Activated T-cell treated with anti-CD3 and anti-CD28 coated beads for 1 hour (primary cell): ENCODE measurements at places on chromosomes 13 and 19.

GRCh38 chr13:52882785-52883184 is 34.3 kb upstream of the PCDH8 start:
- DNase-seq, result no peak

- DNase-seq, result no peak
These were observed 19.1 kb downstream of the KLF5 start for GRCh38 chr13:73077865-73078264.

- DNase-seq, result no peak
These were observed 527.5 kb upstream of the NBEA start for GRCh38 chr13:34414616-34415015.

GRCh38 chr19:34256835-34257558 is 2.6 kb downstream of the GARRE1 start:
- DNase-seq, result no peak

- DNase-seq, result peak; percentile 0
These were observed 56.2 kb upstream of the AKAP11 start for GRCh38 chr13:42215578-42216421.

- no peak for DNase-seq
These were observed 2.1 kb downstream of the GATAD2A start for GRCh38 chr19:19407633-19407930.

GRCh38 chr19:36685835-36686234 is 1.6 kb upstream of the ZNF567 start:
- DNase-seq, result no peak

- no peak for DNase-seq
These were observed 182.7 kb upstream of the TSC22D1 start for GRCh38 chr13:44758630-44759383.

GRCh38 chr19:18340990-18341868 is 831 bp downstream of the PGPEP1 start:
- peak; percentile 55 for DNase-seq

DNA sequence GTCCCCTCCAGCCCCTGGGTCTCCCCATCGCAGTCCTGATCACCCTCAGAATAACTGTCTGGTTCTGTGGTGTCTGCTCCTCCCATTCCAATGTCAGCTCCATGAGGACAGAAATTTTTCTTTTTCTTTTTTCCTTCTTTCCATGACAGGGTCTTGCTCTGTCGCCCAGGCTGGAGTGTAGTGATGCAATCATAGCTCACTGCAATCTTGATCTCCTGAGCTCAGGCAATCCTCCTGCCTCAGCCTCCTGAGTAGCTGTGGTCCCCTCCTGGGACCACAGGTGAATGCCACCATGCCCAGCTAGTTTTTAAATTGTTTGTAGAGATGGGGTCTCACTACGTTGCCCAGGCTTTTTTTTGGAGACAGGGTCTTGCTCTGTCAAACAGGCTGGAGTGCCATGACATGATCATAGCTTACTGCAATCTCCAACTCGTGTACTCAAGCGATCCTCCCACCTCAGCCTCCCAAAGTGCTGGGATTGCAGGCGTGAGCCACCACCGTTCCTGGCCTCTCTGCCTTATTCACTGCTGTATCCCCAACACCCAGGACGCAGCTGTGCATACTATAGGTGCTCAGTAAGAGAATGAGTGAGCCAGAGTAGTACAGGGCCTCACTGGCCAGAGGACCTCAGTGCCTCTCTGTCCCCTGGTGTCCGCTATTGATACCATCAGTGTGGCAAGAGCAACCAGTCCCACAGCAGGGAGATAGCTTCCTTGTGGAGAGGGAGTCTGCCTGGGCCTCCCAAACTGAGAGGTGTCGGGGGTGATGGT is 5.2 kb upstream of the DOCK6 start:
- DNase-seq, result no peak

- no peak for DNase-seq
These were observed 9.9 kb downstream of the RFX2 start for GRCh38 chr19:6100284-6100915.

GRCh38 chr13:100436099-100436498 is 152.5 kb downstream of the GGACT start:
- no peak for DNase-seq

DNA sequence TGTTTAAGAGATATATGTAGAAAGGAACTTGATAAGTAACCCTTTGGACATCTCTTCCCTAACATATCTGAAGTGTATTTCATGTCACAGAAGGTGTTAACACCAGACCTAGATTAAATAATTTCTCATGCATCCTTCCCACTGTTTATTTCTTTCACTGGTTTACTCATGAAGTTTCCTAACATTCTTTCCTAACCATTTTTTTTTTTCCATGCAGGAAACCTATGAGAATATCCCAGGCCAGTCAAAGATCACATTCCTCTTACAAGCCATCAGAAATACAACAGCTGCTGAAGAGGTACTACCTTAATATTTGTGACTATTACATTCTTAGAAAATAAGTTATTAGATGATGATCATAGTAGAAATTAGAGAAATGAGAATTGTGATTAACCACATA is 28.8 kb downstream of the IPO5 start:
- no peak for DNase-seq

DNA sequence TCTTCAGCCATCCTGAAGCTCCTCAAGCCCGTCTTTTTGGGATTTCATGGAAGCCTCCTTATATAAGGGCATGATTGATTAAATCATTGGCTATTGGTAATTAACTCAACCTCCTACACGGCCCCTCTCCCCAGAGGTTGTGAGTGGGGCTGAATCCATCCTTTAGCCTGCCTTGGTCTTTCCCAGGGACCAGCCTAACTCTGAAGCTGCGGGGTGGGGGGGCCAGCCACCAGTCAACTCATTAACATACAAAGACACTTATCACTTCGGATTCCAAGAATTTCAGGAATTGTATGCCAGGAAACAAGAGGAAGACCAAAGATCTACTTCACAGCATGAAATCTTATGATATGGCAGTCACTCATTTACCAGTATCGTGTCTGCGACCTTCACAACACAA is 9.9 kb downstream of the COL4A1 start:
- DNase-seq, result no peak

DNA sequence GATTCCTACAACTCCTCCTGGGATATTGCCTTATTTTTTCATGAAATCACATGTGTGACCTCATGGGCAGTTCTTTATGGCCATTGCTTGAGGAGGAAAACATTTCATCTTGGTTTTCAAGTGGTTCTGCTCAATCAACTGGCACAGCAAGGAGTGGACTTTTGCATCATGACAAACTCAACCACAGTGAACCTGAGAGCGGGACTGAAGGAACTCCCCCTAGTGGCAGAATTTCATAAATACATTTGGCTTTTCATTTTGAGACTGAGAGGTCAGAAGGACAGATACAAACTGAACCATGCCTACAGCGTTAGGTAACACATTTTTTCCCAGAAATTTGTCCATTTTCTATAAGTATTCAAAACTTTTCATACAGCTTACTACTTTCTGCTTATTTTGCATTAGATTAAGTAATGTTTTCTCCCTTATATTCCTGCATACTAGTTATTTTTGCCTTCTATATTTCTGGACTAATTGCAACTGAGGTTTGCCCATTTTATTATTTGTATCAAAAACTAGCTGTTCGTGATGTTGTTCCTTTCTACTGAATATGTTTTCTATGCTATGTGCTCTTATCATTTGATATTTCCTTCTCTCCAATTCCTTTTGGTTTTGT is 13.4 kb upstream of the SIGLEC12 start:
- no peak for DNase-seq
